SIG-M5 (cell line): ENCODE measurements at places on chromosomes 6 and 20.

GRCh38 chr20:18031888-18032509, 25.7 kb downstream of the OVOL2 start:
- DNase-seq: no peak

DNA sequence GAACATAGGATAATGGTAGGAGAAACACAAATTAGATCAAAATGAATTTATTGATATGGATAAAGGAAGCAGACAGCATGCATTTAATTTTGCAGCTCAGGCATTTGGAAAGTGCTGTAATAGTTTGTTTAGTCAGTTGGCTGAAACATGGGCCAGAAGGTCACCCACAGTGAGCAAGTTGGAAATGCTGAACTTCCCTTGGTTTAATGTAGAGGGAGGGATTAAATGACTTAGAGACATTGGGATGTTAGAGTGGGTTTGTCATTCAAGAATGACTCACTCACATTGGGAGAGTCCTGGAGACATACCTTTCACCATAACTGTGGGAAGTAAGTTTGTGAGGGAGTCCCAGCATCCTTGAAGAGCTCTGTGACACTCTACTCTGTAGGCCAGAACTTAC, 231.5 kb upstream of the PLCB4 start:
- DNase-seq: no peak

- DNase-seq: no peak
These were observed 569.9 kb downstream of the KIF16B start for GRCh38 chr20:16003310-16003709.

DNA sequence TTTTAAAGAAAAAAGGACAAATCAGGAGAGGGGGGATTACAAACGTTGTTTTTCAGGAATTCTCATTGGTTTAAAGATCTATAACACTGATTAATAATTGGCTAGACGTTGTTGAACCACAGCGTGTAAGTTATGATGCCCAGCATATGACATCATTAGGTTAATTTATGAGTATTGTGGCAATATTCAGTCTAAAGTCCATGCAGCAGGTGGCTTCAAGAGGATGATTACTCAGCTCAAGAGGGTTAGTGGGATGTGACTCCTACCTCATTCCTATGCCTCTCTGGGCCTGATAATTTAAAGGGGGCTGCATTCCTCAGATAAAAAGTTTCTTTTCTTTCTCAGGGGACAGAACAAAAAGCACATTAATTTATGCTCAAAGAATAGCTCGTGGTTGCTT, 1309.0 kb downstream of the EPHA7 start:
- DNase-seq: no peak

DNA sequence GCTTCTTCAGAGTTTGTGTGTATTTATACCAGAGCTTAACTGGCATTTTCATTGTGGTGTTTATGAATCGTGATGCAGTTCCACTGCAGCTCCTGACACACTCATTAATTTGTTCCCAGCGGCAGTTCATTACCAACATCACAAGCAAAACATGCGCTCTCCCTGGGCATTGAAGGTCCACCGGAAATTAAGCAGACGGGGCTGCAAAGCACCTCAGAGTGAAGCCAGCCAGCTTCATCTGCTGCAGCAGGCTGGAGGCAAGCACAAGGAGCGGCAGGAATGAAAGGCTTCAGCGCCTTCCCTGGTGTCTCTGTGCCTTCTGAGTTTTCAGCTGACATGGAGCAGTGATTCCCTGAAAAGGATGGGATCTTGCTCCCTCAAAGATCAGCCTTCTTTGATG, 246.0 kb upstream of the SPTLC3 start:
- no peak for DNase-seq

DNA sequence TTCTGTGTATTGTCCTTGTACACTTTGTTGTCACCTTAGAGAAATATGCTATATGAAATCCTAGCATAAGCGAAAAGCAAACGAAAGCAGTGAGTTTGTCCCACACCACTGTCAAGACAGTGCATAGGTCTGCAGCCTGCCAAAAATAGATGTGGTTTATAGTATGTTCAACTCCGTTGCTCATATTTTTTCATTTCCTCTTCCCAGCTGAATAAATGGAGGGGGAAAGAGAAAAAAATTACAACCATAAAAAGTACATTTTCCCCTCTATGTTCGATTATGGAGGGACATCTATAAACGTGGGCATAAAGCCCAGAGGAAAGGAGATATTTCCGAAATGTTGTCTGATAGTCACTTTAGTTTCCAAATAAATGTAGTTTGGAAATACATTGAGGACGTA, 25.8 kb downstream of the PRL start:
- DNase-seq: peak; percentile 9
